Omental fat pad (tissue), 4 donors: ENCODE measurements at places on chromosomes 7 and 10.

DNA sequence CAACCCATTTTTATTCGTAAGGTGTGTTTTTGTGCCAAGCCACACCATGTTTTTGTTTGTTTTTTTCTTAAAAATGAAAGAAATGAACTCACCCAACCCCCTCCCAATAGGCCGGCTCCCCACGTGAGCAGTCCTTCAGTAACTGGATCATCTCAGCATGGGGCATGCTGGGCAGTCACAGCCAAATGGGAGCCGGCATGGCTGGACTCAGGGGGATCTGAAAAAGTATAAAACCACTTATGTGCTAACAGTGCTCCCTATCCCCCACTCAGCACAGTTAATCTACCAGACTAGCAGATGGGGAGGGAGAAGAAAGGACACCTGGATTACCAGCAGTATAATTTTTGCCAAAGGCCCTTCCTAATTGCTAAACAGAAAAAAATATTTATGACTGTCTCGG, 39.3 kb downstream of the BAZ1B start:
- DNase-seq = no peak

GRCh38 chr10:52740913-52741675, 31.5 kb downstream of the MBL2 start:
- peak; percentile 56 for DNase-seq

DNA sequence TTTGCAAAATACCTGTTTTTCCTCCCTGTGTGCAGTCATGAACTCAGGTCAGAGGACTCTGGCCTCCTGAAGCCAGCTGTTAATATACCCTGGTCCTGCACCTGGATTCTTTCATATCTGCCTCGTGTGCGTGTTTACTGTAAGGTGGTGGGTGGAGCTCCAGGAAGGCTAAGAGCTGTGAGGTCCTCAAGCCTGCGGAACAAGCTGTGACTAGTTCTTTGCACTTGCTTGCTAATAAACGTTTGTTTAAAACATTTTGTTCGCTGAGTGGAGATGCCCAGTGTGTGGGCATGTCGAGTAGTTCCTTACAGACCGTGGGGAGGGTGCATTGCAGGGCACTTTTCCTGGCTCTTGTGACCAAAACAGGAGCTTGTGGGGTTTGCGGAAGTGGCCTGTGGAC, 139.0 kb downstream of the DOCK1 start:
- DNase-seq = no peak

- no peak for DNase-seq
Measured at GRCh38 chr7:8064828-8065227, 96.2 kb downstream of the GLCCI1 start.

DNA sequence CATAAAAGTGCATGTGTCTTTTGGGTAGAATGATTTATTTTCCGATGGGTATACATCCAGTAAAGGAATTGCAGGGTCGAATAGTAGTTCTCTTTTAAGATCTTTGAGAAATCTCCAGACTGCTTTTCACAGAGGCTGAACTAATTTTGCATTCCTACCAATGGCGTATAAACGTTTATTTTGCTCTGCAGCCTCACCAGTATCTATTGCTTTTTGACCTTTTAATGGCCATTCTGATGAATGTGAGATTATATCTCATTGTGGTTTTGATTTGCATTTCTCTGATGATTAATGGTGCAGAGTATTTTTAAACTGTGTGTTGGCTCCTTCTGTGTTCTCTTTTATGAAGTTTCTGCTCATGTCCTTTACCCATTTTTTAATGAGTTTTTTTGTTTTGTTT, 1020.1 kb downstream of the NXPH1 start:
- no peak for DNase-seq

- DNase-seq = no peak
Measured at GRCh38 chr7:112866424-112866823, 76.2 kb upstream of the TMEM168 start.

- no peak for DNase-seq
Measured at GRCh38 chr10:31074722-31075086, 43.0 kb upstream of the ZNF438 start.

- DNase-seq = no peak
Measured at GRCh38 chr10:88158526-88159122, 295.2 kb downstream of the PTEN start.

GRCh38 chr7:132406039-132406438, 170.2 kb downstream of the PLXNA4 start:
- no peak for DNase-seq
